ENCODE measurements at places on chromosomes 5 and 9. TPM values are rescaled to one million over a fixed set of nuclear protein-coding genes. Genes with fewer than 3 reads are reported as not detected.

Gene TOR2A
- 22.3 TPM for total RNA-seq

GRCh38 chr5:82387001-82387818 lies 109.1 kb upstream of the RPS23 start:
- no peaks in the 10 kb centered on the region for H3K36me3 ChIP-seq
- no peaks in the 10 kb centered on the region for H3K4me1 ChIP-seq
- no peak overlapping the region for H3K4me3 ChIP-seq
- no peak for DNase-seq

DNA sequence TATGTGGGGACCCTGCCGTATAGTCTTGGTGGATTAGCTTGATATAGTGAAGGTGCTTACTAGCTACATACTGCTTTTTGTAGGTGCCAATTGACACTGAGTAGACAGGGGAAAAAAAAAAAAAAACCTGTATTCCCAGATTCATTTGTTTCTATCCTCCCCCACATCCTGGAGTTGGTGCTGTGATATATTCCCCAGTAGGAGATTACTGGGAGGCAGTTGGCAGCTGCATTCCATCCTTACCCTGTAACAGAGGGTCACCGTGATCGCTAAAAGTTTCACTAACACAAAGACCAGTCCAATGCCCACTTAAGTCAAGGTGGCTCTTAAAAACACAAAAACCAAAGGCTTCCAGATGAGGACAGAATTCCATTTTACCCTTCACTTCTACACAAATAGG lies 27.4 kb upstream of the TOMM5 start:
- H3K4me1 ChIP-seq = no peaks in the 10 kb centered on the region
- no peak overlapping the region for H3K27ac ChIP-seq
- H3K36me3 ChIP-seq = no peaks in the 10 kb centered on the region
- no peaks in the 10 kb centered on the region for H3K27me3 ChIP-seq
- no peak for DNase-seq
- no peak overlapping the region for H3K4me3 ChIP-seq

GRCh38 chr5:180155365-180155926 lies 53.6 kb downstream of the RASGEF1C start:
- no peak for DNase-seq
- H3K4me1 ChIP-seq = no peaks in the 10 kb centered on the region
- H3K36me3 ChIP-seq = no peaks in the 10 kb centered on the region
- no peak overlapping the region for H3K4me3 ChIP-seq

DNA sequence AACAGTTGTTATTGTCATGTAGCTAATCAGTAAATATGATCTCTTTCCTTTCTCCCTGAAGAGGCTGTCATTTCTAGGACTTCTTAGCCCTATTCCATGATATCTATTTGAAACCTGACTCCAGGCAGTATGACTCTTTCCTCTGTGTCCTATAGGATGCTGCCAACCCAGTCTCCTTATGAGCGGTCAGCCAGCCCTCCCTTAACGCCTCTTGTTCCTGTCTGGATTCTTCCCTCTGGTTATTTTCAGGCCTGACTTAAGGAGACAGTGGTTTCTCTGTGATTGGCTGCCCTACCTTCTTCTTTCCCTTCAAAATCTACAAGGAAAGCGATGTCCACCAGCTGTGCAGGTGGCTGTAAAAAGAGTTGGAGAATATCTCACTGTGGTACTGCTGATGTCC lies 19.4 kb upstream of the C5orf63 start:
- no peak overlapping the region for H3K27ac ChIP-seq
- H3K4me1 ChIP-seq = no peaks in the 10 kb centered on the region
- no peak overlapping the region for H3K4me3 ChIP-seq
- H3K36me3 ChIP-seq = no peaks in the 10 kb centered on the region

Gene AGXT2
- not detected for total RNA-seq

Gene AJM1
- total RNA-seq = 0.81 TPM

DNA sequence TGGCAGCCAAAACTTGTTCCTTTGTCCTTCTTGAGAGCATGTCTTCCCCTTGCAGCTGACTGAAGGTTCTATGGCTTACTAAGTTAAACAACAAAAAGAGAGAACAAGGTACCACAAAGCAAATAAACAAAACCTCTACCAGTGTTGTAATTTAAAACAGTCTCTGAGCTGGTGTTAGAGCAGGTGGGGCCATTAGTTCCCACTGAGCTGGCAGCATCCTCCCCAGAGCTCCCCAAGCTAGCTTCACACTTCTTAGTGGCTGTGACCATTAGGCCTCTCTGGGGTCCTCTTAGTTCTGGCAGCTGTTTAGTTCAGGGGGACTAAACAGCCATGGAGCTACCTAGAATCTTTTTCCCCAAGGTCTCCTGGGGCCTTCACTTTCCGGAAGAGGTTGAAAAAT lies 128.6 kb upstream of the ELL2 start:
- no peaks in the 10 kb centered on the region for H3K36me3 ChIP-seq
- H3K4me1 ChIP-seq = no peaks in the 10 kb centered on the region
- H3K27me3 ChIP-seq = no peaks in the 10 kb centered on the region
- no peak overlapping the region for H3K27ac ChIP-seq
- H3K4me3 ChIP-seq = no peak overlapping the region
- DNase-seq = no peak

GRCh38 chr9:93471124-93471523 lies 17.7 kb upstream of the FAM120AOS start:
- peaks cover 18% of the 10 kb centered on the region for H3K4me1 ChIP-seq
- no peak for DNase-seq
- H3K27ac ChIP-seq = no peak overlapping the region
- H3K4me3 ChIP-seq = no peak overlapping the region
- H3K27me3 ChIP-seq = no peaks in the 10 kb centered on the region

DNA sequence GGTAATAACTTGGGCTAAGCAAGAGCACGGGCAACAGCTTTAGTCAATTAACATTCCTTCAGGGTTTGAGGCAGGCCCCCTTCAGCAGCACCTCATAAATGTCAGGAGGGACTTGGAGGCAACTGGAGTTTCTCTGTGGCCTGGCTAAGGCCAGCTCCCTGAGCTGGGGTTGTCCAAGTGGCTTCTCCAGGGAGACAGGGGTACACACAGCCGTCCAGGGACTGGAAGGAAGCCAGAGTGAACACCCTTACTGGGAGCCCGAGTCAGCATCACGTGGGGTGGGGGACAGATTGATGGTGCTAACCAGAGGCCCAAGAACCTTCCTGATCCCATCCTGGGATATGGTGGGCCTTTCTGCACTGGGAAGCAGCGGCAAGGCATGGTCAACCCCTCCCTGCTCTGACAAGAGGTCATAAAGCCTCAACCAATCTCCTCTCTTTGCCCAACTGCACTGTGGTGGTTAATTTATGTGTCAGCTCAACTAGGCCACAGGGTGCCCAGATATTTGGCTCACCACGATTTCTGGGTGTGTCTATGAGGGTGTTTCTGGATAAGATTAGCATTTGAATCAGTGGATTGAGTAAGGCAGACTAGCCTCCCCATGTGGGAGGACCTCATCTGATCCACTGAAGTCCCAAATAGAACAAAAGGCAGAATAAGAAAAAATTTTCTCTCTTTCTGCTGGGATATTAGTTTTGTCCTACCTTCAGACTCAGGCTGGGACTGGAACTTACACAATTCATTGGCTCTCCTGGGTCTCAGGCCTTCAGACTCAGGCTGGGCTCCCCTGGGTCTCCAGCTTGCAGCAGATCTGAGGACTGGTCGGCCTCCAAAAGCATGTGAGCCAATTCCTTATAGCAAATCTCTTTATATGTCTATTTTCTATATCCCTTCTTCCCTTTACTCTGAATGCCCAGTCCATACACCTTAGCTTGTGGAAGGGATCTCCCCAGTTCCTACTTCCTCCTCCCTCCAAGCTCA lies 127.2 kb upstream of the LARP1 start:
- H3K36me3 ChIP-seq = no peaks in the 10 kb centered on the region
- H3K4me1 ChIP-seq = no peaks in the 10 kb centered on the region

GRCh38 chr5:66653325-66653724 lies 57.1 kb downstream of the MAST4 start:
- no peak for DNase-seq
- H3K27me3 ChIP-seq = no peaks in the 10 kb centered on the region
- no peaks in the 10 kb centered on the region for H3K36me3 ChIP-seq
- no peak overlapping the region for H3K27ac ChIP-seq

- DNase-seq = no peak
- no peak overlapping the region for H3K4me3 ChIP-seq
- H3K4me1 ChIP-seq = no peaks in the 10 kb centered on the region
- no peaks in the 10 kb centered on the region for H3K36me3 ChIP-seq
- H3K27ac ChIP-seq = no peak overlapping the region
Measured at GRCh38 chr5:110377943-110378342, 348.5 kb downstream of the TMEM232 start.

- H3K4me1 ChIP-seq = peaks cover 24% of the 10 kb centered on the region
- peak; percentile 59 for DNase-seq
- no peak overlapping the region for H3K27ac ChIP-seq
- no peak overlapping the region for H3K4me3 ChIP-seq
- no peaks in the 10 kb centered on the region for H3K27me3 ChIP-seq
Measured at GRCh38 chr9:129143031-129143927, 32.1 kb downstream of the PTPA start.

Gene GKAP1
- total RNA-seq = 16.2 TPM

DNA sequence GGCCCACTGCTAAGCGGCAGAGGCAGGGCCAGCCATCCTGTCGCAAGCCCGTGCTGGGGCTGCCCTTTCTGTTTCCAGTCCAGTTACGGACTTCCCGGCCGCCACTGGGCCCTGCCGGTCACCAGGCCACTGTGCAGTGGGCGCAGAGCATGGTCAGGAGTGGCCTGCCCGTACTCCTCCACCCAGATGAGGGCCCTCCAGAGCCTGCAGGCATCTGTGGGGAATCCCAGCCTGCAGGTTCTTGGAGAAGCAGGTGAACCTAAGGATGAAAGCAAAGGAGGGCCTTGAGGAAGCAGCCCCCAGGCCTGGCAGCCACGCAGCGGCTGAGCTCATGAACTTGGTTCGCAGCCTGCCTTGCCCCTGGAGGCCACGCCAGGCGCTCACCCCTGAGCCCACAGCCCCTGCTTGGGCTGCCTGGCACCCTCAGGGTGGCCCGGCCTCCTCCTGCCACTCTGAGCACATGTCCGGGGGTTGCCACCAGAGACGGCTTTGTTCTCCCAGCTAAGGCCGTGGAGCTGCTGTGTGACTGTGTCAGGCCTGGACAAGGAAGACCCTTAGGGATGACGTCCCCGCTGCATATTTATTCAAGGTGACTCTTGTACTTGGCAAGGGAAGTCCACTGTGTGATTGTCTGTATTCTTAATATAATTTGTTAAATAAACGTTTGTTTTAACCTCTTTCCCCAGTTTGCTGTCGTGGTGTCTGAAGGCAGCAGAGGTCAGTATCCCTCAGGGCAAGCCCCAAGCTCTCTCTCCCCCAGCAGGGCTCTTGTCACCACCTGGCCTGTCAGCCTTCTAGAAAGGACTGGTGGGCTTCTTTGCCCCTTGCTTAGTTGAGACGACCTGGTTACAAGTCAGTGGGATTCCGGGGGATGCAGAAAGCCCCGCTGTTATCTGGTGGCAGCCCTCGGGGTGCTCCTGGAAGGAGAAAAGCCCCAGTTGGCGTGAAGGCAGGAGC lies 107.1 kb upstream of the LMX1B start:
- H3K36me3 ChIP-seq = no peaks in the 10 kb centered on the region
- H3K27me3 ChIP-seq = no peaks in the 10 kb centered on the region
- no peak overlapping the region for H3K4me3 ChIP-seq
- no peak overlapping the region for H3K27ac ChIP-seq
- H3K4me1 ChIP-seq = no peaks in the 10 kb centered on the region
